Naive thymus-derived CD8-positive, alpha-beta T cell (primary cell): ENCODE measurements at places on chromosomes 3 and 15.

- H3K27me3 ChIP-seq = no peaks in the 10 kb centered on the region
- no peaks in the 10 kb centered on the region for H3K36me3 ChIP-seq
- no peak for DNase-seq
- H3K4me1 ChIP-seq = no peaks in the 10 kb centered on the region
Measured at GRCh38 chr15:63686351-63686750, 89.2 kb downstream of the FBXL22 start.

GRCh38 chr3:61983479-61983878 lies 389.9 kb downstream of the FEZF2 start:
- DNase-seq = no peak
- H3K27ac ChIP-seq = no peak overlapping the region
- no peaks in the 10 kb centered on the region for H3K27me3 ChIP-seq
- no peaks in the 10 kb centered on the region for H3K36me3 ChIP-seq
- no peaks in the 10 kb centered on the region for H3K4me1 ChIP-seq

GRCh38 chr3:58016710-58017109 lies 8.5 kb downstream of the FLNB start:
- peaks cover 61% of the 10 kb centered on the region for H3K4me1 ChIP-seq
- H3K36me3 ChIP-seq = peaks cover 2% of the 10 kb centered on the region
- DNase-seq = no peak
- no peak overlapping the region for H3K27ac ChIP-seq

DNA sequence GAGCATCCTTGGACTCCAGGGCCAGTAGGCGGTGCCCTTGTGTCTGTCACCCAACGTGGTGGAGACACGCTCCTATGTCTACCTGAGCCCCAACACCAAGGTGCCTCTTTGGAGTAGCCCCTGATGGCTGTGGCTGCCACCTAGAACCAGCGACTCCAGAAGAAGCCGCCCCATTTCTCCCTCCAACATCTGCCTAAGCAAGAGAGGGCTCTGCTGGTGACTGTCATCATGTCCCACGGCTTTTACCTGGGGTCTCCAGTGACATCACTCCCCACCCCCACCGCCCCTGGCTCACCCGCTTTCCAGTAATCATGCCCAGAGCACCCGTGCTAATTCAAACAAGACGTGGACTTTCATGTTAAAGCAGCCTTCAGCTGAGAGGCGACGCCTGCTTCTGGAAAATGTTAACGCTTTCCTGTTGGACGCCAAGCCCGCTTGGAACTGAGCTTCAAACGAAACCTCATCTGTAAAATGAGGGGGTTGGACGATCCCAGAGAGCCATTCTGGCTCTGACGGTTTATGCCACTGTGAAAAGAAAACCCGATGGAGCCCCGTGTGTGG lies 57.0 kb downstream of the ISG20 start:
- H3K27me3 ChIP-seq = peaks cover 10% of the 10 kb centered on the region
- DNase-seq = no peak
- H3K4me1 ChIP-seq = no peaks in the 10 kb centered on the region
- H3K4me3 ChIP-seq = no peak overlapping the region
